ENCODE measurements at places on chromosomes 11 and 22.

GRCh38 chr11:75780888-75781287, 12.3 kb downstream of the DGAT2 start:
- DNase-seq, result no peak

GRCh38 chr22:37282385-37282677, at the start of gene CYTH4:
Gene CYTH4 (plus strand): TSS chr22:37282508. CDS start chr22:37282570, 62 bp downstream.
- peak; percentile 96 for DNase-seq

DNA sequence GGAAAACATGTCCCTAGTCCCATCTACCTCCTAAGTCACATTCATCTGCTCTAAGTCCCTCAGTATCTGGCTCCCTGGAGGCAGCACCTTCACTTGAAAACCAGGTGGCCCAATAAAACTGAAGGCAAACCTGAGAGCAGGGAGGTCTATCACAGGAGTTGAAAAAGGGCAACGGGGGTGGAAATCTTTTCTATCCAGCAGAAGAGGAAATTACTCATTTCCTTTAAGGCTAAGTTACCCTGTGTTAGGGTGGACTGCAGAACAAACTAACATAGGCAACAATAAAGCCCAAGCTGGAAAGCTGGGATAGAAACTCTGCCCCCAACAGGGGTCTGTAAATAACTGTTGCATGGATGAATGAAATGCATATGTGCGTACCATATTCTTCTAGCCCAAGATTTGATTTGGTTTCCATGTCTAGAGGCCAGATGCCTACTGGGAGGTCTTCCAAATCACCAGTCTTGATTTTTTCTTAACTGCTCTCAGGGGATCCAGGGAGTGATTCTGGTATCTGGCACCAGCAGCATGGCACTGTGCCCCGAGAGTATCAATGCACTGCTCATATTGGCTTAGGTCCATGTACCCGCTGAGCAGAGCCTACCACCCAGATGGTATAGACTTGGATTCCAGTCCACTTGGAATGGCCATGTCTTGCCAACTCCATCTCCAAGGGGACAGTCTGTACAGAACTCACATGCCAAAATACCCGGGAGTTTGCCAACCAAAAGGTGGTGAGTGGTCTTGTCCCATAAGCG, 350.0 kb upstream of the NCAM1 start:
- peak; percentile 19 for DNase-seq

DNA sequence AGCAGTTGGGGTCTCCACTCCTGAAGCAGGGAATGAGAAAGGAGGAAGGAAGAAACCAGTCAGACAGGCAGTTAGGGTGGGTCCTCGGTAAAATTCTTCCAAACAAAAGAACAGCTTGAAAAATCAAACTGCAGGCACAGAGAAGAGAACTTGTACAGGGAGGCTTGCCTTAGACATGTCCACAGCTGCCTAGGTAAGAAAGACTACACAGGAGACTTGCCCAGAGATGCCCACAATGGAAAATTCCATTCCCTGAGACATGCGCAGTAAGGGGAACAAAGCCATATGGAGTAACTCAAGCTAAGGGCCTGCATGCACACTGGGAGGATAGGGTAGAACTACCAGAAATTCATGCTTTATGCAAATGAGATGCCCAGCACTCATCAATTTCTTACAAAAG, 9.8 kb downstream of the KCNJ11 start:
- no peak for DNase-seq

GRCh38 chr11:124113890-124114289, 1.4 kb upstream of the VWA5A start:
- DNase-seq, result peak; percentile 49

DNA sequence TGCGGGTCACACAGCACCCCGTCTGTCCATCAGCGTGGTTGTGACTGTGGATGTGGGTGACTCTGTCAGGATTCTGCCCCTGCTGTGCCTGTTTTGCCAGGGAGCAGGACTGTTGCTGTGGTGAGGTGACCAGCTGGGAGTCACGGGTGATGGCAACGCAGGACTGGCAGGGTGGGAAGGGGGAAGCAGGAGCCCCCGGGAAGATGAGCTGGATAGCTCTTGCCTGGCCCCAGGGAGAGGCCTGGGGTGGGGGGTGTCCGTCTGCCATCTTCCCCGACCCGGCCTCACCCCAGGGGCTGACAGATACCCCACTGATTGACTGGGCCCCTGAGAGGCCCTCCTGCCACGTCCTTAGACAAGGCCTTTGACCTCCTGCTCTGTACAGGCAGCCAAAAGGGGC, 34.3 kb upstream of the TSPAN18 start:
- DNase-seq, result no peak

- no peak for DNase-seq
Observed at GRCh38 chr11:134066943-134067885, 1.7 kb upstream of the JAM3 start.

- peak; percentile 10 for DNase-seq
Observed at GRCh38 chr11:37504060-37504611, 906.1 kb upstream of the RAG2 start.

- DNase-seq, result no peak
Observed at GRCh38 chr22:25027959-25028840, 75.7 kb downstream of the KIAA1671 start.

- DNase-seq, result peak; percentile 82
Observed at GRCh38 chr11:67266449-67267187, at the start of gene GRK2. Gene GRK2 (plus strand): TSS chr11:67266473. CDS start chr11:67266700, 227 bp downstream.

- DNase-seq, result no peak
Observed at GRCh38 chr11:134762248-134763029, 350.4 kb upstream of the B3GAT1 start.

DNA sequence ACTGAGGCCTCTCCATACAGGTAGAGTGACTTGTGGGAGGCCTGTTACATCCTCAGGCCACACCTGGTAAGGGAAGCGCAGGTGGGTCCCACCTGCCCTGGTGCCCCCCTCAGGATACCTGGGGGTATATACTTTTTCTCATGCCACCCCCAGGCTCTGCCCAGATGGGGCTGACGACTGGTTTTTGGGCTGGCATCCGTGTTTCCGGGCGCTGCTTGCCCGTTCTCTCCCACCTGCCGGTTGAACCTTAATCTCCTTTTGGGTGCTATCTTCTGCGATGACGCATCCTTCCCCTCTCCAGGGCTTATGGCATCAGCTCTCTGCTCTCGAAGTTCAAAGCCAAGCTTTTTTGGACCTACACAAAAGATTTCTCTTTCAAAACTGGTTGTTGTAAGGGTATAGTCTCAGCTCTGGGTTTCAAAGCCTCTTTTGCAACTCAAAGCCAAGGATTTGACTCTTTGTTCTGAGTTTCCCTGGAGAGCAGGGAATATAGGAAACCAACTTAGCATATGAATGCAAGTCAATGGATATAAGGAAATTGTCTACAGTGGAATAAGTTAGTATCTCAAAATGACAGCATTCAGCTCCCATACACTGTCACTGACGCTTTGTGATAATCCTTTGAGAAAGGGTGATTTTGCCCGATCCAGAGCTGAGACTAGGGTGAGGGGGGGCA, 8.6 kb upstream of the LRRC10B start:
- no peak for DNase-seq

- DNase-seq, result no peak
Observed at GRCh38 chr11:45347348-45348082, 61.4 kb upstream of the SYT13 start.

GRCh38 chr11:66218036-66218435, 50.4 kb upstream of the RAB1B start:
- DNase-seq, result no peak

- DNase-seq, result no peak
Observed at GRCh38 chr22:39414886-39415285, 15.3 kb downstream of the TAB1 start.

- peak; percentile 95 for DNase-seq
Observed at GRCh38 chr11:10293423-10294289, at the start of gene SBF2. Gene SBF2 (minus strand): TSS chr11:10294219. CDS start chr11:10294069, 150 bp downstream.

DNA sequence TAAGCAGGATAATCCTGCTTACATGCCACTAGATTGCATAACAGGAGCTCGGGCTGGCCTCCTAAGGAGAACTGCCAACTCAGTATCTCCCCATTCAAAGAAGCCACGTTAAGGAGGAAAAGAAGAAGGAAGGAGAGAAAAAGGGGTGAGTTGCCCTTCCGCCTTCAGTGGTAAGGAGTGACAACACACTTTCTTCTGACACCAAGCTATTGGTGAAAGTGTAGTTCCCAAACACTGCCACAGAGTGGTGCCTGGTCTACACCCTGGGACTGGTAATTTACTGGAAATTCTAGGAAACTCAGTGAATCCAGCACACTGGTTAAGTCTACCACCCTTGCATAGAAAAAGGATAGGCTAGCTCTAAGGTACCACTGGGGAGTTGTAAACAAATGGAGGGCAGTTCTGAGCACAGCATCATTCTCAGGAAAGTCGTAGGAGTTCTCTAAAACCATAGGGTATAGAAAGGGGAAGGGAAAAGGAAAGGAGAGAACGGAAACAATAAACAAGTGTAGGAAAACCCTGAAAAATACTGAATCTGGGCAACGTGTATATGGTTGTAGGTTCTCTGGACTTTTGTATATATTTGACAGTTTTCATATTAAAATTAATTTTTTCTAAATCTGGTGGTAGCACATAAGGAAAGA, 58.2 kb downstream of the RRAS2 start:
- DNase-seq, result peak; percentile 70

DNA sequence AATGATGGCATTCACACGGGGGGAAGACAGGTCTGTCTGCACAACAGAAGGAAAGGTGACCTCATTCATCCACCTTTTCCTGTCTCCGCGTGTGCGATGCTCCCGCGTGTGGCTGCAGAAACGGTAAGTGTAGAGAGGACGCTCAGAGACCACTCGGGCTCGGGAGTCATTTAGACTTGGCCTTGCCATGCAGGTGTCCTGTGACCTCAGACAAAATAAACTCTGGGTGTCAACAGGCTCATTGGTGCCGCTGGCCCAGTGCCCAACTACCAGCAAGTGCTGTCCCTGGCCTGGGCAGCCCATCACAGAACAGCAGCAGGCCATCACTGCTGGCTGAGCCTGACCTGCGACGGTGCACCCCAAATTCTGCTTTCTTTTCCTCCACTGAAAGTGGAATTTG, 48.1 kb upstream of the ARFGAP3 start:
- no peak for DNase-seq

All from suppressor macrophage (primary cell).